Stimulated activated CD4-positive, alpha-beta T cell treated with anti-CD3 and anti-CD28 coated beads, Interleukin-1b, Interleukin-23, amount 100 ng/mL, for 48 hours (primary cell): ENCODE measurements at places on chromosomes 1 and 21.

- no peak for DNase-seq
These were observed 12.9 kb upstream of the CEP85 start for GRCh38 chr1:26221094-26221493.

DNA sequence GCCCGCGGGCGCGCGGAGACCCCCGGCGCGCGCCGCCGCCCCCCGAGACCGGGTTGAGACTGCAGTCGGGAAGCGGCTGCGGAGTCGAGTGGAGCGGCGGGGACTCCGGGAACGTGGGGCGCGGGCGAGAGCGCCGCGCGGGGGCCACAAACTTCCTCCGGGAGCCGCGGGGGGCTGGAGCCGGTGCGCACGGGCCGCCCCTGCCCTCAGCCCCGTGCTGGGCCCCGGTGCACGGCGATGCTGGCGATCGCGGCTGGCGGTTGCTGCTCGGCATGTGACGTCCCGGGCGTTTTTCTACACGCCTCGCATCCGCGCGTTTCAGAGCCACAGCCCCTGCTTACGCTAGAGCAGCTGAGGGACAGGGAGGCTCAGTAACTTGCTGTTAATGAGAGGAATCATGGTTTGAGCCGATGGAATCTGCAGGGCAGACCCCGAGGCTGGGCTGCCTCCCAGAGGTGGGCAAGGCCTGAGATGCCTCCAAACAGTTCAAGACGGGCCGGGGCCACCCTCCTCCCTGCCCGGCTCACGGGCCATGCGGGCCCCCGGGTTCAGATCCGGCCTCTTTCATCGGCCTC is 520 bp downstream of the TMEM201 start:
- DNase-seq: peak; percentile 46

DNA sequence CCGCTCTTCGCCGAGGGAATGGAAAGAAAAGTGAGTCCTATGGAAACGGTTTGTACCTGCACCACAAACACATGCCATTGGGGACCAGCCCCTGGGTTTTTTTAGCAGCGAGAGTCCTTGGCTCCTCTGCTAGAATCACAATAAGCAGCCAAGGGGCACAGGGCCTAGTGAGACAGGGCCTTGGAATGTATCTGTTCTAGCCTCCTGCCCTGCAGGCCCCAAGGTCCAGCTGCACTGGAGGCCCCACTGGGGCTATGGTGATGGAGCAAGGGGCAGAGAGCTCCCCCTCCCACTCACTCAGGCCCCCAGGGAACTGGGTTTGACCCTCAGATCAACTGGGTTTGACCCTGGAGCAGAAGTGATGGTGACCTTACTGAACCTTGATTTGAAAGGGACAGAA is 14.4 kb downstream of the SHISA4 start:
- DNase-seq: no peak

DNA sequence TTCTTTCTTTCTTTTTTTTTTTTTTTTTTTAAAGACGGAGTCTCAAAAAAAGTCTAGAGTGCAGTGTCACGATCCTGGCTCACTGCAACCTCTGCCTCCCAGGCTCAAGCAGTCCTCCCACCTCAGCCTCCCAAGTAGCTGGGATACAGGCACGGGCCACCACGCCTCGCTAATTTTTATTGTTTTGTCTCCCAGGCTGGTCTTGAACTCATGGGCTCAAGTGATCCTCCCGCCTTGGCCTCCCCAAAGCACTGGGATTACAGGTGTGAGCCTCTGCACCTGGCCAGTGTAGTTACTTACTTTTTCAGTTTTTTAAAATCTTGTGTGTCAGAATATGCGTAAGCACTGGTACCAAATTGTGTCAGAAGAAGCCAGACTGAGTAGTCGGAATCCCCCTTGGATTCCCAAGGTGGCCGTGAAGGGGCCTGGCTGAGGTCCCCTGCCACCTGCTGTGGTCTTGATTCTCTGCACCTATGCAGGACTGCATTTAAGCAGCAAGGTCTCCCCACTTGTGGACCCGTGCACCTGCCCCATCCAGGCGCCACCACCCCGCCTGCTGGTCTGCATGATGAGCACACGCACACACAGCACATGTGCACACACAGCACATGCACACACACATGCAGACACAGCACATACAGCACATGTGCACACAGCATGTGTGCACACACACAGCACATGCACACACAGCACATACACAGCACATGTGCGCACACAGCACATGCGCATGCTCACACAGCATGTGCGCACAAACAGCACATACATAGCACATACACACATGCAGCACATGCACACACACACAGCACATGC is 47.5 kb downstream of the PCNT start:
- no peak for DNase-seq

DNA sequence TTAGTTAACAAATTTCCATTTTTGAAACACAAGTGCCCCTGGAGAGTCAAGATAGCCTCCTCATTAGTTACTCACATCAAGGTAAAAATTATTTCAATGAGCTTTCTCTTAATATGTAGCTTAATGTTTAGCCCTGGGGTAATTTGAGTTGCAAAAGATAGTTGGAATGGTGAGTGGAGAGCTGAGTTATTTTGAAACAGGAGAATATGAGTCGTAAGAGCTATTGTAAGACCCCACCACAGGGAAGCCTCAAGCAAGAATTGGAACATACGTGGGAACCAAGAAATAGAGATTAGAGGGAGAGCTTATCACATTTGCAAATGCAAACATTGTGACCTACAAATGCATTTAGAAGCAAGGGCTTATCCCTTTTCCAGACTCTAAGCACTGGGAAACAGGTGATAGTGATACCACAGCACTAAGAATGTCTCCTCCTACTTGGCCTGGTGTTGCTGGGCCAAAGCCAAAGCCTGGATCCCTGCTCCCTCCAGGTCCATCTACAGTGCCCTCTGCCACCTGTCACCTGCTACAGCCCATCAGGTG is 635.1 kb downstream of the PTPRC start:
- no peak for DNase-seq

DNA sequence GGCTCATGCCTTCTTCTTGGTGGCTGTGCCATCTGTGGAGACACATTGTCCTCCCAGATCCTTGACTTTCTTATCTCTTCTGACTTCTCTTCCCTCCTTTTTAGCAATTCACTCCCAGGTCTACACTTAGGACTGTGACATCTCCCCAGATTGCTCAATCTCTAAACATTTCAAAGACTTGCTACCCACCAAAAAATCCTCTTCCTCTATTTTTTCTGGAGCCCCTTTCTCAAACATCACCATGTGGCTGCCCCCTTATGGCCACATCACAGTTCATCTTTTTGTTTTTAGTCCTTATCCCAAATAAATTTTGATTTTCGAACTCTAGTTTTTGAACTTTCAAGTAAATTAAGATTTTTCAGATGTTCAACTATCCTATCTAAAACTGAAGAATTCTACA is 148.6 kb upstream of the HOOK1 start:
- no peak for DNase-seq

DNA sequence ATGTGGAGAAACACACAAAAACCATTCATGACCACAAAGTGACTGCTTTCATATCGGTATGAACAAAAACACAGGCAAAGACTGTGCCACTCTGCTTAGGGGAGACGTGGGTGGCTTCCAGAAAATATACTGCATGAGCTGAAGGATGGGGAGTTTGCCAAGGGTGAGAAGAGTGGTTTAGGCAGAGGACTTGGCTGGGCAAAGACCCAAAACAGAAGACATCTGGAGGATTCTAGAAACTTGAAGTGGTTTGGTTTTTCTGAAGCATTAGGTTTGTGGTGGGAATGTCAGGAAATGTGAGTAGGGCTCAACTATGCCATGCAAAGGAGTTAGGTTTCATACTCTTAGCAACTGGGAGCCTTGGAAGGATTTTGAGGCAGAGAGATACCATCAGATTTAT is 26.6 kb upstream of the DNM3 start:
- DNase-seq: no peak

DNA sequence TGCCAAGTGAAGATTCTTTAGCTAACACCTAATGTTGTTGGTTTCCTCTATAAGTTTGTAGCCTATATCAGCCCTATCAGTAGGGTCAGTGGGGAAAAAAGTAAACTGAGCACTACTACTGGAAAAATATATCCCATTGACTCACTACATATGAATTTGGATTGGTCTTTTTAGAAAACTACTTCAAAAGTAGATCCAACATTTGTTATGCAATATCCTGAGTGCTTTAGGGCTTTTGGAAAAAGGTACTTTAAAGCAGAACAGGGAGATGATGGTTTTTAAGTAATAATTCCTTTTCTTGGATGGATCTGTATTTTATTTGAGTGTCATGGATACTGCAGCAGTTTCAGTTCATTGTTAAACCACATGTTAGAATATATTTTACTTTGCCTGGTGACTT is 7.1 kb downstream of the C1orf21 start:
- DNase-seq: no peak

DNA sequence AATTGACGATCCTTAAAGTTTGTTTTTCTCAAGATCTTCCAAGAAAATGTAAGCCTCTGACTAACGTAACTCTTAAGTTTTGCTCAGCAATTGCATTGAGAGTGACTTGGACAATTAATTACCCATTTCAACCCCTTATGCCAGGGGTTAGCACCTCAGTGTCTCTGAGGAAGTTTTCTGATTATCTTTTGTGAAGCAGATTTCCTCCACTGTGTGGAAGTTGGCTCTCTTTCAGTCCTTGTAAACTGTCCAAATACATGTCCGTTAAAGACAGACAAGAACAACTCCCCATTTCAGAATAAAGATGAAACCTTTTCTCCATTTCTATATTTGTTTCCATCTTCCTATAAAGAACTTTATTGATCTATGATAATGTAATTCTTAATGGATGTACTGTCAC is 296.4 kb upstream of the FMN2 start:
- DNase-seq: no peak

- DNase-seq: peak; percentile 39
These were observed 8.0 kb upstream of the THEMIS2 start for GRCh38 chr1:27864264-27864895.

DNA sequence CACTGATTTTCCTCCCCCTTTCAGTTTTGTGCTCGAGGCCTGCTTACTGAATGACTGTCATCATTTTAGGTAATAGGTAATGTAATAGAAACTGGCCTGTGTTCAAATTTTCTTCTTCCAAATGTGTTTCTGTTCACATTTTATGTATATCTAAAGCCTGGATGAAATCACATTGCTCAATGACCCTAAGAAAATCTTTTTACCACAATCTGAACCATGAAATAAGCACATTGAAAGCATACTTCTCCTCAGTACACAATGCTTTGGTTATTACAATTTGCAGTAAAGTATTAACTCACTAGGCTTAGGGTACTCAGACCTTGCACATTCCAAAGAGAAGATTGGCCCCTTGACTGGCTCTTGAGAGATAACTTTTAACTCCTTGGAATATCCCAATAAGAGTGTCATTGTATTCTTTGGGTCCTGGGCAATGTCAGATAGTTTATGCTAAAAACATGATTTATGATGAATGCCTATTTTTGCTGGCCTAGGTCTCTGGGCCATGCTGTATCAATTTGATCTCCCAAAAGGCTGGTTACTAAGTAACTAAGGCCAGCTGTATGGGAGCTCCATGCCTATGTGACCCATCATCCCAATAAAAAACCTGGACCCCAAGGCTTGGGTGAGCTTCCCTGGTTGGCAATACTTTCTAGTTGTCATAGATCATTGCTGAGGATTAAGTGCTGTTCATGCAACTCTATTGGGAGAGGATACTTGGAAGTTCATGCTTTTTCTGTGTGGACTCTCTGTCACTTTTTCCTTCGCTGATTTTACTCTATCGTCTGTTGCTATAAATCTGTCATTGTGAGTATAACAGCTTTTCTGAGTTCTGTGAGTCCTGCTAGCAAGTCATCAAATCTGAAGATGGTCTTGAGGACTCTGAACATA is 293.9 kb downstream of the GRIK1 start:
- no peak for DNase-seq

- no peak for DNase-seq
These were observed 20.3 kb downstream of the NIPAL3 start for GRCh38 chr1:24435782-24436365.

DNA sequence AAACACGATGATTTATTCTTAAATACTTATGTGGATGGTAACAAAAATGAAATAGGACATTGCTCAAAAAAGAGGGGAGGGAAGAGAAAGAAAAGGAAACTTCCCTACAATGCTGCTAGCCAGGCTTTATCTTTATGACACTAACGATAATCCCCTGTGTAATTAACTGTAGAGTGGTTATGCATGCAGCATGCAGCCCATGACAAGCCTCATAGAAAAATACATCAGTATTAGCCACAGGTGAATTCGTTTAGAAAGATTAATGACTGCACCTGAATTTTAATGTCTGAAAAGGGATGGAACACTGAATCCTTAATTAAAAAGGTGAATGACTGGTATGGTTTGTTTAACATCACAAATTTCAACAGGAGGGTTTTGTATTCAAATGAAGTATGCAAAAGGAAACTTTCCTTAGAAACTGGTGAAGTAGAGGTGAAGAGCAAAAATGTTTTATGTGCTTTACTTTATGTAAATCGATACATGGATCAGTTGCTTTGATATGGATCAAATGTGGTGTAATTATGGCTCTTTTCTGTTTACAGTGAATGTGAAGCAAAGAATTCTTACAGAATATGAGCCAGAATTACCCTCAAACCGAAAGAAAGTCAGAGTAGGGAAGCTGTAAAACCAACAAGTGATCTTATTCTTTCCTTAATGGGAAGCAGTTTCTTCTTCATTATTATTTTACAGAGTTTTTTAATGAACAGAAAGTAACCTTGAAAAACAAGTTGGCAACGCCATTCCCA is 569.6 kb upstream of the ADGRL2 start:
- no peak for DNase-seq

DNA sequence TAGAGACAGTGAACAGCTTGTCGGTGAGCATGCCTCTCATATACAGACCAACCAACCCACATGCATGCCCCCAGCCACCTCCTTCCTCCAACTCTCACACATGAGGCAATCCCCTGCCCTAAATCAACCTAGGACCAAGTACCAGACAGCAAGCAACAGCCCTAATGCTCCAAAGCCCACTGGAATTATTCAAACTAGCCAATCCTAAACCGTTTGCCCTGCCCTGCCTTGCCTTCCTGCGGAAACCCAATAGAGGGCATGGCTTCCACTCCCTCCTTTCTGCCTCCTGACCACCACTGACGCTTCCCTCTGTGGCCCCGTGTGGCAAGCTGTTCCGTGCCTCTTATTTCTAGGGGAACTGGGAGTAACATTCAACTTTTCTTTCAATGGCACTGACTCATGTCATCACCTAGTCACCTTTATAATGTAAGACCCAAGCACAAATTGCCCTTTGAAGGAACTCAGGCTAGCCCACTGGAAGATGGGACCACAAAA is 129.3 kb upstream of the GJB5 start:
- DNase-seq: no peak

- DNase-seq: no peak
These were observed 55.3 kb downstream of the CHD5 start for GRCh38 chr1:6124746-6125365.

DNA sequence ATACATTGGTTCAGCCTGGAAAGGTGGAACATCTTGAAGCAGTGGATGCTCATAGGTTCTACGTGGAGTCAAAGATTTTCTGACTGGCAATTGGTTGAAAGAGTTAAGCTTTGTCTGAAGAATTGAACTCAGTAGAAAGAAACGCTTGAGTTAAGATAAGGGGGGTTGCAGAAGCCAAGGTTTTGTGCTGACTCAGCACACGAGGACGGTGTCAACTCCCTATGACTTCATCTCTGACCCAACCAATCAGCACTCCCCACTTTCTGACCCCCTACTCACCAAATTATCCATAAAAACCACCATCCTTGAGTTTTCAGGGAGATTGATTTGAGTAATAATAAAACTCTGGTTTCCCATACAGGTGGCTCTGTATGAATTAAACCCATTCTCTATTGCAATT is 2.5 kb upstream of the PINK1 start:
- DNase-seq: no peak

- no peak for DNase-seq
These were observed 86.9 kb downstream of the GRIK3 start for GRCh38 chr1:36947384-36947783.
